ENCODE measurements at places on chromosomes 5 and 9.

- DNase-seq = no peak
These were observed 224.7 kb upstream of the DAP start for GRCh38 chr5:10985721-10986110.

DNA sequence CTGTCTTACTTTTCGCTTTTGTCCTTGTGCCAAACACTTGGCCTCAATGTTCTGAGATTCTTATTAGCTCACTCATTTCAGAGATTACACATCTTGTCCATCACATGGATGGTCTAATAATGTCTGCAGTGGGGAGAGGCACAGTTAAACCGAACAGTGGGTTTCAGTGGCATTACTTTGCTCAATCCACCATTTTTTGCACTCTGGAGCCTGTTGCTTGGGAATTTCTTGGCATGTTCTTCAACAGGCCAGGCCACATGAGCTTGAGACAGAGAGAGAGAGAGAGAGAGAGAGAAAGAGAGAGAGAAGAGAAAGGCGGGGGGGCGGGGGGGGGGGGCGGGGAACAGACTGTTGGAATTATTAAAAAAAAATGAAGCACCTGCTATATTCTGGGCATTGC is 1327.8 kb upstream of the WWC1 start:
- DNase-seq = no peak

DNA sequence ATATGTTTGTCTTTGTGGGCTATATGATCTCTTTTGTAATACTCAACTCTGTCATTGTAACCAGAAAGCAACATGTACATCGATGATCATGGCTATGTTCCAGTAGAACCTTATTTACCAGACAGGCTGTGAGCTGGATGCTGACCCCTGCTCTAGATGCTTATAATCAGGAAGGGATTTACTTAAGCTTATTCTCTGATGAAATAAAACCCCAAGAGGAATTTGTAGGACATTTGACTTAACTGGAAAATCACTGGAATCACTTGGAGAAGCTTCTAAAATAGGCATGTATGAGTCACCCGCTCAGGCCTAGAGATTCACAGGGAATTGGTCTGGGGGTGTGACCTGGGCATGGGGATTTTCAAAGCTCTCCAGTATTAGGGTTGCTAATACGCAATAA is 285.8 kb upstream of the ZNF608 start:
- DNase-seq = no peak

- DNase-seq = no peak
These were observed 93.7 kb upstream of the ACTBL2 start for GRCh38 chr5:57576317-57576716.

DNA sequence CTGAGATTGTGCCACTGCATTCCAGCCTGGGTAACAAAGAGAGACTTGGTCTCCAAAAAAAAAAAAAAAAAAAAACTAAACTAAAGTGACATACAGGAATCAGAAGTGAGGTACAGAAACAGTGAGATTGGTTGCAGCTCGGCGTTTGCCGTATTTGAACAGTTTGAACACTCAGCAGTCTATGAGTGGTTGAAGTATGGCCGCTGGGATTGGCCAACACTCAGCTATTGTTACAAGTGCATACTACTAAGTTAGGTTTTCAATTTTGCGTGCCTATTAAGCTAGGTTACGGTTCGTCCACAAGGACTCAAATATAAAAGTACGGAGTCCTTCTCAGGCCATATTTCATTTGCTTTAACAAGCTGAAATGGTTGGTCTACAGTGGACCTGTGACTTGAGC is 3.3 kb upstream of the TSC1 start:
- DNase-seq = no peak

- DNase-seq = no peak
These were observed 73.6 kb downstream of the CYLC2 start for GRCh38 chr9:103068753-103069152.

GRCh38 chr5:45399041-45399440 is 297.1 kb downstream of the HCN1 start:
- no peak for DNase-seq

DNA sequence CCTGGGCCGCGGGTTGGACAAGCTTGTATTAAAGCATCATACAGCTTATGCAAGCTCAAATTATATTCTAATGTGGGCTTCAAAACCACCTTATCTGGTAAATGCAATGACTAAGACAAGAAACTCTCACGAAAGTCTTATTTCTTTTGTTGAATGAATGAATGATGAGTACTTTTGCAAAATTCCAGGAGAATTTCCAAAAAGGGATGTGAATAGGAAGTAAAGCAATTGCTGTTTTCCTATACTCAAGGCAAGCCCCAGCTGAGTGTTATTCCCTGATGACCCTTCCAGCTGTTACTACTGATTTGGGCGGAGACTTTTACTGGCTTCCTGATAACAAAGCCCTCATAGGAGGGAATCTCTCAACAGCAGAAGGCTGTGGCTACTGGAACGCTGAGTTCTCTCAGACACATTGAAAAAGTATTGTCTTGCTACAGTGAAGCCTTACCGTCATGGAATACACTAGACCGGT is 162.8 kb downstream of the SREK1 start:
- no peak for DNase-seq

GRCh38 chr9:114652776-114653555 is 4.6 kb downstream of the TEX53 start:
- no peak for DNase-seq

DNA sequence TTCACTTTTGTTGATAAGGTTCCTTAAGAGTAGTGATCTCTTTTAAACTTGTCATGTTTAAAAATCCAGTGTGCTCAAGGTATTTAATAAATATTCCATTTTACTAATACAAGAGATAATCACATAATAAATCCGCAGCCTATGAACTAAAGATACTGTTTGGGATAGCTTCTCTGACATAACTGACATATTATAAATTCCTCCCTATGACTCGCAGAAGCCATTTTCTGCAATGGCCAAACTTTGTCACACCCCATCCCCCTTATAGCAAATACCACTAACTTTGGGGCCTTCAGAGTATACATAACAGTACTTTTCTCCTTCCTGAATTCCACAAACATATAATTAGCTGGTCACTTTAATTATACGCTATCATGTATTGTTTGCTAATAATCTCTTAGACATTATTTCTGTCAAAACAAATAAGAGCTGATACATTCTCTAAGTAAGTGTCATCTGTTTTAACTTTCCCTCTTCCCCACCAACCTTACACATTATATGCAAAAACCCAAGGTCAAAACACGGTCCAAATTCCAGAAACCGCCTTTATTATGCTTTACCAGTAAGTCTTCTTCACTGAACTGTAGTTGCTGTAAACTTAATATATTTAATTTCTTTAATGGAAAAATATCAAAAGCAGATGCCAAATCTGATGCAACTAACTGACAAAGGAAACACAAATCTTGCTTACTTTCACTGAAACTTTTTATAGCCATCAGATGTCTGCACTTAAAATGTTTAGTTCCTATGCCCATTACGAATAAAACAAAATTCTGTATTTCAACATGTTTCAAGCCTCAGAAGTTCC is 971 bp downstream of the TMEM267 start:
- DNase-seq = no peak

- DNase-seq = no peak
These were observed 10.4 kb downstream of the TNIP1 start for GRCh38 chr5:151070449-151070848.

- no peak for DNase-seq
These were observed 28.6 kb upstream of the PPP1R26 start for GRCh38 chr9:135450956-135451355.
